NT2/D1 (cell line): ENCODE measurements at places on chromosomes 7 and 10.

GRCh38 chr7:47198159-47198558 is 383.8 kb downstream of the TNS3 start:
- no peak for DNase-seq

- DNase-seq: no peak
Observed at GRCh38 chr7:8092140-8092539, 123.5 kb downstream of the GLCCI1 start.

DNA sequence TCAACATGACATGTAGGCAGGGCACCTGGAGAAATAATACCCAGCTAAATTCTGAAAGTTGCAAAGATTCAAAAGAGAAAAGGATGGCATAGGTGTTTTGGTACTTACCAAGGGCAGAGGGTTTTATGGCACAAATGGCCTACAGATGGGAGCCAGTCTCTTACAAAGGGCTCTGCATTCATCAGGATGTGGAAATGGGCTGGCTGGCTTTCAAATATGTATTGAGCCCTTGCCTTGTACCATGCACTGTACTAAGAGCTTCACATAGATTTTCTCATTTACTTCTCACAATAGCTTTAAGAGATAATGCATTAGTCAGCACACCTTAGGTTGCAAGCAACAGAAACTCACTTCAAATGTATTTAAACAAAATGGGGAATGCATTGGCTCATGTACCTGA is 327.1 kb downstream of the BICC1 start:
- no peak for DNase-seq

- DNase-seq: no peak
Observed at GRCh38 chr10:94644352-94644751, 39.2 kb upstream of the CYP2C18 start.

DNA sequence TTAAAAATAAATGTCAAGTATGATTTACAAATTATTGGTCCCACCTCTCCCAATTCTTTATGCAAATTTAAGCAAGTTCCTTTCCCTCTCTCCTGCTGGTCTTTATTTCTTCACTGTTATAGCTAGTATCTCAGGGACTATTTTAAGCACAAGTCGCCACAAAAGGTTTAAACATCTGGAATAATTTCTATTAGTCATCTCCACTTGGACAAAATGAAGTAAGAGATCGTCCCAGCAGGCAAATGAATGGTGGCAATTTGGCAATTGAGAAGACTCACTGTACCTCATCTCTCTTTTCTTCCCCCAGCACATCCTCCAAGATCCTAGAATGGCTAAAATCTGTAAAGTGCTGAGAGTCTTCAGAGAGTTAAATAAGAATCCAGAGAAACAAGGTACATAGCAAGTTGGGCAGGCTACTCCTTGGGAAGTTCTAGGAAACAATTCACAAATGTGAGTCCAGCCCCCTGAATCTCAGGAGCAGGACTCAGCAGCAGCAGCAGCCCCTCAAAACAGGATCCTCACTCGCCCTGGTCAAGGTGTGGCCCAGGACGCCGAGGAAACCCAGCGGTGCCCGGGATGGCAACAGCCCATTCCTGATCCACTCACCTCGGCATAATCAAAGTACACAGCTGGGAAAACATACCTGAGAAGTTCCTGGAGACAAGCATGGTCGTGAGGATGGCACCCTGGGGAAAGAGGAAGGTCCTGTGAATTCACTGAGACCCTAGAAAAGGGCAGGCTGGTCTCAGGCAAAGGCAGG is 30.3 kb upstream of the NDST2 start:
- DNase-seq: no peak

DNA sequence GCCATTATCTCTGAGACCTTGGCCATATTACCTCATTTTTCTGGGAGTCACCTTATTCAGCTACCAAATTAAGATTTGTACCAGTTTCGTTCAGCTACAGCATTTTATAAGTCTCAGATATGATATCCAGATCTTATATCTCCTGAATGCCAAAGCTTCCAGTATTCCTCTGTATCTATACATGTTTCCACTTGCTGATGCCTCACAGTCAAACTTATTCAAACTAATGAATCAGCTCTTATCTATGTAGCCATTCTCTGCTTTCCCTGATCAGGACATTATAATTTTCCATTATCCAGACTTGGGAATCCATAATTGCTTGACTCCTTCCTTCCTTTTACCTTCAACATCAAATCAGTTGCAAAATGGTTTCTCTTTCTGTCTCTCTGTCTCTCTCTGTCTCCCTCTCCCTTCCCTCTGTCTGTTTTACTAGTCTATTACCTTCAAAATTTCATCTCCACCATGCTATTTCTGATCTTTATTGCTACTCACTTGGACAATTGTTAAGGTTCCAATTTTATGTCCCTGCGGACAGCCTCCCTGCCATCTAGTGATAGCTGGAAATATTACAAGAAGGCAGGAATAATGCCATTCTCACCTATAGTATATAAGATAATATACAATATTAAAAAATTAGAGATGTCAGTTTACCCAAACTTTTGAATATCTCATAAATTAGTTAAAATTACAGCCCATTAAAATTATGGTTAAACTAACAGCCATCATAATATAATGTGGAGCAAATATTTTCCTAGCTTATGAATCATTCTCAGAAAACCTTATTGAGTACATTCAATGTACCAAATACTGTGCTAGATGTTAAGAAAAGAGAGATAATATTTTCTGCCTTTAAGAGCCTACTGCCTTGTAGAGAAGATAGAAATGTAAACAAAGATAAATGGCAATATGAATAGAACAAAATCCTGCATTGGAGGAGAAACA is 89.8 kb downstream of the PCLO start:
- no peak for DNase-seq

DNA sequence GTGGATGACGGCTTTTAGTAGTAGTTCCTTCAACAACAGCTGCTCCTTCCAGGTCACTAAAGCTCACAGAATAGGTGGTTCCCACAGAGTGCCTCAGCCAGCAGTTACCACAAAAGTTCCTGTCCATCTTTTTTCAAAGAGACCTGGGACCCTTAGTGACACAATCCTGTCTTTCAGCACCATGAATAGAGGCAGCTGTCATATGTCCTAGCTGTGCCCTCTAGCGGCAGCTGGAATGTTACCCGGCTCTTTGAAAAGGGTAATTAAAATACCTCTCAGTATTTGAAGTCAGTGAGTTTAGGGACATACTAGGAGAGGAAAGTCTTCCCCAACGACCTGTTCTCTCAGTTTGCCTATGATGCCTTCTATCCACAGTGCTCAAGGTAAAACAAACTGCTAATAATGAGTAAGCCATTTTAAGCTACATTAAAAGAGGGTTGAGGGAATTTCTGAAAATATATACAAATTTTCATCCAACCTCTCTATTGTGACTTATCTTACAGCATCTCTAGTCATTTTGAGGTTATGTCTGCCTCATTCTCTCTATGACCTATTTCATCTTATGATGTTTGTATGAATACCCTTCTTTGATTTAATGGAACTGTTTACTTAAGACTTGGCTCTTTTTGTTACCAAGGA is 290.8 kb downstream of the NXPH1 start:
- DNase-seq: peak; percentile 68

DNA sequence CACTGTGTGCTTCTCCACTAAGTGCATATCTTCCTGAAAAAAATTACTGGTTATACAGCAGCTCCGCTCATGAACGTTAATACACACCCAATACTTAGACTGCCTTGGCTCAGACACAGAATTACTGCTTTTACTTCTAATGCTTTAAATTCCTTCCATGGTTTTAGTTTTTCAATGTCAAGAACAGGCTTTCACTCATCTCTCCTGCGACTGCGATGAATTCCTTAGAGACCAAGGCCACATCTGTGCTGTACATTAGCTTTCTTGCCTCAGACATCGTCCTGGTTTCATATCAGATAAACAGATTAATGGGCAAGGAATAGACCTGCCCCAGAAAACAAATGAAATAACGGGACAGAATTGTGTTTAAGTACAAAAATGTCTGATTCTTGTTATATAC is 120.2 kb downstream of the CYP26A1 start:
- no peak for DNase-seq
